ENCODE measurements at places on chromosomes 3 and 15.
A peak's percentile ranks its signal among the peaks of the same experiment; 100 is the strongest.

GRCh38 chr15:85063088-85063487 lies 81.4 kb downstream of the PDE8A start:
- DNase-seq: no peak

DNA sequence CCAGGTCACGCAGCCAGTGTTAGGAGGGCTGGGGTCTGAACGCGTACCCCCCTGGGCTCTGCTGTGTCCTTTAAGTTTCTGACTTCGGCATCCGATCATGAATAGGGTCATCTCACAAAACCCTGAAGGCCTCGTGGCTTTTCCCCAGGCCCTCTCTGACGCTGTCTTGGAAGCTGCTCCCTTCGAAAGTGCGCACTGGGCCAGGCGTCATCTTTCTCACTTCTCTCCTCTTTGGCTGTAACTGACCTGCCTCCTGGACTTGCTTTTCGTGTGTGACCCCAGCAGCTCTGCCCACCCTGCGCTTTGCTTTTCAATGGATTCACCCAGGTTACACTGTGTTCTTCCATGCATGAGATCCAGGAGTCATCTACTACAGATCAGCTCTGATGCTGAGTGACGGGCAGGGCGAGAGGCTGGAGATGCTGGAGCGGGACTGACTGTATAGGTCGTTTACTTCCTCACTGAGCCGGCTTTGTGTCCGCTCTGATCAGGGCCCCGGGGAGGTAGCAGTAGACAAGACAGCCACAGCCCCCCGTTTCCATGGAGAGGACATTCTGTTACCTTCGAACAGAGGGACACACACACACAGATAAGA lies 45.0 kb upstream of the PCSK6 start:
- no peak for DNase-seq

DNA sequence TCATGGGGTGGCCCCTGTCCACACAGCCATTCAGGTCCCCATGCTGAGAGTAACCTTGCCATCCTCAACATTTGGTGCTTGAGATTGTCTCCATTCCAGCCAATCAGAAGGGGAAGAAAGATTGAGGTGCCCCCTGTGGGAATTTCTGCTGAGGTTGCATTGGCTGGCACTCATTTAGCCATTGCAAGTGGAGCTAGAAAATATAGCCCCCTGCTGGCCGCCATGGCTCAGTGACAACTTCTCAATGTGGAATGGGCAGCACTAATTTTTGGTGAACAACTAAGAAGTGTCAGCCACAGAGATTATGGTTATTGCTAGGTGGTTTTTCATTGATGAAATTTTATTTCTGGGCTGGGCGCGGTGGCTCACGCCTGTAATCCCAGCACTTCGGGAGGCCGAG lies 22.0 kb downstream of the COL6A6 start:
- DNase-seq: no peak

- DNase-seq: peak; percentile 79
These were observed at the start of gene SELENOS for GRCh38 chr15:101277038-101277822. Gene SELENOS, minus strand, starts transcription at chr15:101277485. Its CDS starts 68 bp downstream, at chr15:101277417.

- no peak for DNase-seq
These were observed 79.4 kb upstream of the THBS1 start for GRCh38 chr15:39501366-39502081.

DNA sequence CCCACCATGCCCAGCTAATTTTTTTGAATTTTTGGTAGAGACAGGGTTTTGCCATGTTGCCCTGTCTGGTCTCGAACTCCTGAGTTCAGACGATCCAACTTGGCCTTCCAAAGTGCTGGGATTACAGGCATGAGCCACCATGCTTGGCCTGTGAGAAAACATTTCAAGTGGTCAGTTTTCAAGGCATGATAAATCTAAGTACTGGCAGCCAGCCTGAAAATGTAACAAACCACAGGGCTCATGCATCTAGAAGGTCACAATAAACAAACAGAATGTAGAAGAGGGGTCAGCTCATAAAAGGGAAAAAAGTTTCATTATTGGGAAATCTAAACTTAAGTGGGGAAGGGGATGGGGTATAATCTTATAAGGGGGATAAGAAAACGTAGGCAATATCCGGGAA lies 39.9 kb downstream of the PPCDC start:
- DNase-seq: no peak

- no peak for DNase-seq
These were observed 9.3 kb upstream of the C15orf61 start for GRCh38 chr15:67511606-67512005.

DNA sequence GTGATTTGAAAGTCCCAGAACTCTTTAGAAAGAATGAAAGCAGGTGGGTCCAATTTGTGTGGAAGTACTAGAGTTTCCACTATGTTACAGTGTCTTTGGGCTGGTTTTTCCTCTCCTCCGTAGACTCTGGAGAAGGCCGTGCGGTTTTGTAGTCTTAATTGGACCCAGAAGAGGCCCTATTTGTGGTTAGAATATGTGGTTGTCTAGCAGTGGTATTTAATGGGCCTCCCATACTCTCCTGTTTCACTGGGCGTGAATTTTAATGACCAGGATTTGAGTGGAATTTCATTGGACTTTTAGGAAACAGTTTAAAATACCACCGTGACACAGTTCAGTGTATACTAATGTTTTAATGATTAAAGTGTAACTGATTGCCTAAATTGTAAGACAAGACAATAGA lies 182.3 kb downstream of the BBX start:
- DNase-seq: no peak

All from anterior cingulate cortex (tissue), 58 donors.